NCI-H524 treated with DMSO at 0.1 percent for 48 hours (cell line): ENCODE measurements at places on chromosomes 12 and 14.

DNA sequence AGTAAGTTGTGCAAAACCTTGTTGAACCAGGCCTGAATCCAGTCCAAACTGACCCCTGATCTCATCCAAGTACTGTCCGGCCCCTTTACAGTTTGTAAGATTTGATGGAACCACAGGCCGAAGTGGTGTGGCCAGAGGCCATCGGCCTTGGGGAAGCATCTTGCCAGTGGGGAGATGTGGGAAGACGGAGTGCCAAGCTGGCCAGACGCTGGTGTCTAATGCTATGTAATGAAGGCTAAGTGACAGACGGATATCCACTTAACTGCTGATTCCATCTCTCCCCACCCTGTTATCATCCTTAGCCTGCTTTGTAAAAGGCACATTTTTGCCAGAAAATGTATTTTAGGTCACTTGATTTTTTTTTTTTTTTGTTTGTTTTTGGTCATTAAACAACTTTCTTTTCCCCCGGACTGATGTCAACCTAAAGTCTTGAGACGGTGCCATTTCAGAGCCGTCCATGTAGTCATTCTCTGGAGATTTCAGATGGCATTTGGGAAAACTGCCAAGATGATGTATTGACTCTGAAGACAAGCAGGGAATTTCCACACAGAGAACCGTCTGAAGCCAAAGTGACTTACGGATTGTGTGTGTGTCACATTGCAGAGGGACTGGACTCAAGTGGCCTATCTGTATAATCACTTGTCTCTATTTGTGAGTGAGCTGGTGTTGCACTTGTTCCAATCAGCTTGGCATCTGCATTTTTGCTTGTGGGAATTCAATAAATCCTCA lies 86.5 kb upstream of the MANSC4 start:
- peak; percentile 65 for DNase-seq

GRCh38 chr12:1972856-1973317 lies 31.4 kb downstream of the DCP1B start:
- no peak for DNase-seq

- no peak for DNase-seq
Observed at GRCh38 chr12:102730996-102731395, 186.0 kb downstream of the PAH start.

DNA sequence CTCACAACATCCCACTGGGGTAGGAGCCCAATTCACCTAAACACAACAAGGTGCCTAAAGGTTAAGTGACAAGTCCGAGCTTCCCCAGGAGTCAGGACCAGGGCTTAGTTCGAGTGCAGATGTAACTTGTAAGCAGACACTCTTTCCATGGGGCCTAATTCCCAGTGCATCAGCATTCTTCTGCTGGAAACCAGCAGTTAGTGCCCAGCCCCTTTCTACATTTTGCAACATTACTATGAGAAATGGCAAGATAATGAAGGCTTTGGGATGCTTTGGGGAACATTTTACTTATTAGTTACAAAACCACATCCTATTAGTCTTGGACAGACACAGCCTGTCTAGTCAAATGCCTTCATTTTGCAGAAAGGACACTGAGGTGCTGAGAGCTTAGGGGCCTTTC lies 179.8 kb downstream of the CALM1 start:
- no peak for DNase-seq

DNA sequence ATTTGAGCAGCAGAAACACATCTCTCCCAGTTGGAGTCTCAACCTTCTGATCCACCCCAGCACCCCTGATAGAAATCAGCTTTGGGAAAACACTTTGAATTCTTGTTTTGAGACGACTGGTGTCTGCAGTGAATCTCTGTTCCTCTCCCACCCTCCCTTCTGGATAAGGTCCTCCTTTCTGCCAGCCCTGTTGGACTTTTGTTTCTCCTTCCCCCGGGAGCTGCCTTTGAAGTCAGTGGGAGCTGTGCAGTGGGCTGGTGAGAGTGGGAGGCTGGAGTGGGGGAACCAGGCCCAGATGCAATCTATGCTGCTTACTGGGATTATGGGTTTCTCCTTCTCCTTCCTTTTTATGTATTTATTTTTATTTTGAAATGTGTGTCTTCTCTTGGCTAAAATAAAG lies 49.0 kb downstream of the FLRT2 start:
- DNase-seq, result no peak

DNA sequence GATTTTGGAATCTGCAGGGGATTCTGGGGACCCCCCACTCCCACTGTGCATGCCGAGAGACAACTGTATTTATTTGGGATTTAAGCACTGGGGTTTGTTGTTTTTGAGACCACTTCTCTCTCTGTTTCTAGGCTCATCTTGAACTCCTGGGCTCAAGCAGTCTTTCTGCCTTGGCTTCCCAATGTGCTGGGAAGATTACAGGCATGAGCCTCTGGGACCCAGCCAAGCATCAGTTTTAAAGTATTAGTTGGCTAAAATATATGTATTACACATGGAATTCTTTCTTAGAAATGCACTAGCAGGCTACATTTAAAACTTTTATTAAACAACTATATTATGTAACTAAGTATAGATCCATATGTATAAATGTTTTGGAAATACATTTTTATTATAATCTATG lies 78.3 kb downstream of the AEBP2 start:
- no peak for DNase-seq

GRCh38 chr14:68015356-68016254 lies 196.0 kb downstream of the RAD51B start:
- DNase-seq, result no peak

DNA sequence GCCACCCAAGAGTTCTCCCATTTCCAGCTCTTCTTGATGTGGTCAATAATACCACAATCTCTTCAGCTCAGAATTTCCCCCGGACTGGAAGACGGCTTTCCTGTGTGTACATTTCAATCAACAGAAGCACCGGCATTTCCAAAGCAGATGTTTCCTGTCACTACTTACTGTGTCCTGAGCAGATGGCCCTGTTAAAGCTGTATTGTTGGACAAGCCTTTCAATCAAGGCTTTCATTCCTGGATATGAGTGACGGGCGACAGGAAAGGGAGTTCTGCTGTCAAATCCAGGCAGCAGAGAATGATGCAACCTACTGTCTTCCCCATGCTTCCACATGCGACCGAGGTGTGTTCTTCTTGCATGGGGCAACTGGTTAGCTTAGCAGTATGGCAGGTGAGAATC lies 76.4 kb upstream of the CCDC60 start:
- peak; percentile 67 for DNase-seq

DNA sequence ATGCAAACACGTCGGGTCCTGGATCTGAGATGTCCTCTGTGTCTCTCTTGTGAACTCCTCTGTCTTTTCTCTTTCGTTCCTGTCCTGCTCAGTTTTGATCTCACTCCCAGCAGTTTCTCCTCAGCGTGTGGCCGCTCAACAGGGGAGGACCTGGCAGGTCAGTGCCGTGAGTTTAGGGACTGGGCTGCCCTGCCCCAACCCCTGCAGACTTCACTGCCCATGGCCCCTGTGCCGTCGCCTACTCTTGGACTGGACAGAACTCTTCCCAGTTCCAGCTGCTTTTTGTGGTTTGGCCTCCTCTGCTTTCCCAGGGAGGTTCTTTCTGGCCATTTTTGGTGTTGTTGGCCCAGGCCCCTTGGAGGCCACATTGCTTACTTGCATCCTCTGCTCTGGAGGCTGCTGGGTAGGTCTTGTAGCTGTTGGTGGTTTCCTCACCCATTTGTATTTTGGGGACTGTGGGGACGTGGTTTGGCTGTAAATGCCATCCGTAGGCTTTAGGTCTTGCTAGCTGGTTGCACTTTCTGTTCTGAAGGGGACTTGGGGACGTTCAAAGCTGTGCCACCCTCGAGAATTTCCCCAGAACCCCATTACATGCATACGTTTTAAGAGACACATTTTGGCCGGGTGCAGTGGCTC lies 20.0 kb upstream of the DNAH10 start:
- no peak for DNase-seq

- DNase-seq, result peak; percentile 14
Observed at GRCh38 chr12:25689996-25690501, 137.0 kb upstream of the LMNTD1 start.

- no peak for DNase-seq
Observed at GRCh38 chr12:100214518-100214917, 13.9 kb downstream of the ACTR6 start.

DNA sequence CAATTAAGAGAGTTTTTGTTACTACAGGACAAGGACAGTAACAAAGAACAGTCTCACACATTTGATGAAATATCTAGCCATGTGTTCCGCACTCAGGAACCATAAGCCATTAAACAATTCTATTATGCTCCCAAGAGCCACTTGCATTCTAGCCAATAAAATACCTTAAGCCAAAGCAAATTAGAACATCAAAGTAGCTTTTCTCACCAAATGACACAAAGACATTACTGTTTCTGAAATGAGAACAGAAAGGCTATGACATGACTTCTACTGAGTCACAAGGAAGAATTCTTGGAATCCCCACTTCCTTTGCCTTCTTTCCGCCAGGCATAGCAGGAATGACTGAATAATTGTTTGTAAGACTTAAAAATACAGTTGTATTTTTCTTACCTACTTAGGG lies 445.8 kb downstream of the ATP23 start:
- no peak for DNase-seq

DNA sequence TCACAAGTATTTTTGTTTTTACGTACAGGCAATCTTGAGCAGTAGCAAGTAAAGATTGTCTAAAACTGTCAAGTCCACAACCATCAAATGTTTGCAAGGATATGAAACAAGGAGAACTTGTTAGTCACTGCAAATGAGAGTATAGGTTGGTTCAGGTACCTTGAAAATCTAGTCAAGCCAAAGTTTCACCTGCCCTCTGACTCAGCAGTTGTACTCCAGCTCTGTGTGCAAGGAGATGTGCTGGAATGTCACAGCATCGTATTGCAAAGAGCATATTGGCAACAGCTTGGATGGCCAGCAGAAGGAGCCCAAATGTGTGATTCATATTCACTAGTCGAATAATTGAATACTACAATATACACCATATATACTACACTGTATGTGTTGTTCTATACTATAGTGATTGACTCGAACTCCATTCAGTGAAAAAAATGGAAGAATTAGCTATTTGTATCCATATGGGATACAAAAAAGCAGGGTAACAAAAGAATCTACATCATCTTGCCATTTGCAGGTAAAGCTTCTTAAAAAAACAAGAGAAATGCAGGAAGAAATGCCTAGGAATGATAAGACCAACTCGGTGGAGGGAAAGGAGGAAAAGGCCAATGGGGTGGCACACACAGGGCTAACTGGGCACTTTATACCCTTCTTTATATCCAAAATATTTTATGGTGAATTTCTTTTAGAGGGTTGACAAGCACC lies 44.0 kb downstream of the EID3 start:
- DNase-seq, result no peak

DNA sequence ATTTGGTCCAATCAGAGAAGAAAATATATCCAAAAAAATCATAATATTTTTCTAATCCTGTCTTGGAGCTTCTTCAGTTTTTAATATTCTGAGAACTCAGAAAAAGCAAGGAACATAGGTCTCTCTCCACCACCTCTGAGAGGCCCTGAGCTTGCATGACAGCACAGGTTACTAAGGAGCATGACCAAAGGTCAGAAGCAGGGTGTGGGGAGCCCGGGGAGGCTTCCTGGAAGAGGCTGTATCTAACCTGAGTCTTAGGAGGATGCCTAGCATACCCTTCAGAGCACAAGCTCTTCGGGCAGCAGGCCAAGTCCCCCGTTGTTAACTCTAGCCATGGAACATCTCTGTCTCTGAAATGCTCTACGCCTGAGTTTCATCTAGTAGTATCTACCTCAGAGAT lies 15.7 kb upstream of the STON2 start:
- no peak for DNase-seq

DNA sequence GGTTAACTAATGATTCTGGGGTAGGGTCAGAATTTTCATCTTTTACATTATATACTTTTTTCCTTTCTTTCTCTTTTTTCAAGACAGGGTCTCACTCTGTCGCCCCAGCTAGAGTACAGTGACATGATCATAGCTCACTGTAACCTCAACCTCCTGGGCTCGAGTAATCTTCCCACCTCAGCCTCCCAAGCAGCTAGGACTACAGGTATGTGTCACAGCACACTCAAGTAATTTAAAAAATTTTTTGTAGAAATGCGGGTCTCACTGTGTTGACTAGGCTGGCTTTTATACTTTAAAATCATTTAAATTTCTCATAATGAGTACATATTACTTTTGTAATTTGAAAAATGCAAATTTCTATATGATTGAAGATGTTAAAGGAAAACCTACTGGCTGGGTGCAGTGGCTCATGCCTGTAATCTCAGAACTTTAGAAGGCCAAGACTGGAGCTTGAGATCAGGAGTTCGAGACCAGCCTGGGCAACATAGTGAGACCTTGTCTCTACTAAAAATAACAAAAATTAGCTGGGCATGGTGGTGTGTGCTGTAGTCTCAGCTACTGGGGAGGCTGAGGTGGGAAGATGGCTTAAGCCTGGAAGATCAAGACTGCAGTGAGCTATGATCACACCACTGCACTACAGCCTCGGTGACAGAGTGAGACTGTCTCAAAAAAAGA lies 25.7 kb downstream of the R3HDM2 start:
- no peak for DNase-seq

DNA sequence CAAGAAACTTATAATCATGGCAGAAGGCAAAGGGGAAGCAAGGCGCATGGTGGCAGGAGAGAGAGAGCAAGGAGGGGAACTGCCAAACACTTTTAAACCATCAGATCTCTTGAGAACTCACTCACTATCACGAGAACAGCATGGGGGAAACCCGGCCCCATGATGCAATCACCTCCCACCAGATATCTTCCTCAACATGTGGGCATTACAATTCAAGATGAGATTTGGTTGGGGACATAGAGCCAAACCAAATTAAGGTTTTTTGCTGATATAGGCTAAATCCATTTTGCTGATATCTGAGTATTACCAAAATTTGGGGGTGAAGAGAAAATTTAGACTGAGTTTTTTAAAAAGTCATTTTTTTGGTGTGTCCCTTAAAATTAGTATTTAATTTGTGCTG lies 54.9 kb upstream of the TMX1 start:
- no peak for DNase-seq

GRCh38 chr14:81662570-81663197 lies 129.0 kb upstream of the SEL1L start:
- no peak for DNase-seq

- no peak for DNase-seq
Observed at GRCh38 chr12:6946920-6947374, 3.1 kb downstream of the C12orf57 start.

GRCh38 chr12:49232940-49233841 lies 31.7 kb upstream of the TUBA1C start:
- peak; percentile 53 for DNase-seq

DNA sequence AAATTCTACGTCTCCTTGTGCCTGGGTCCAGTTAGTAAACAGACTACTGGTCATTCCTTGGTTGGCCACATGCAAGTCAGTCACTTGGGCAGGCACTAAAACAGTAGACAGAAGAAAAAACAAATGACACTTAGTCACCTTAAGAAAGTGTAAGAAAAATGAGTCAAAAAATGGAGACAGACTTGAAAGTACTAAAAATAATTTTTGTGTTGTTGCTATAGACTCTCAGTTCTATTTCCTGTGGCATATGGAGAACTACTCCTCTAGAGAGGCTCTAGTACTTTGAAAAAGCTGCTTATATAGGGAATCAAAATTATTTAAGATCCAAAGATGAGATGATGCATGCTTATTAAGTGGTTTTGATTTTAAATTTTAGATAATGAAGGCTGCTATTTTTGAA lies 56.0 kb downstream of the PTPRB start:
- no peak for DNase-seq

GRCh38 chr12:29640589-29641345 lies 143.0 kb downstream of the TMTC1 start:
- DNase-seq, result no peak
